ENCODE measurements at places on chromosomes 1 and 21.

DNA sequence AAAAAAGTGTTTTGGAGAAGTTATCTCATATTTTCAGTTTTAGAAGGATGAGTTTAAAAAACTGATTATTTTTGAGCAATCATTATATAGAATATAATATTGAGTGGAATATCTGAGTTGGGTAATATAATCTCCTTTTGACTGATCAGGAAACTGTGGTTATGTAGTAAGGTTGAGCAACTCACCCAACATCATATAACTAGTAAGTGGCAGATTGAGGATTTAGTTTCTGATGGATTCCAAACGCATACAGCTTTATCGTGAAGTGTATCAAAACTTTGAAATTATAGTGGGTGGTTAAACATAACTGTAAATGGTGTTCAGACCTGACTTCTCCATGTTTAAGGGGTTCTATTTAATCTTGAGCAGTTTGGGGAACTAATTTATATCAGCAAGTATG, 98.6 kb downstream of the OLFM3 start:
- DNase-seq, result no peak

DNA sequence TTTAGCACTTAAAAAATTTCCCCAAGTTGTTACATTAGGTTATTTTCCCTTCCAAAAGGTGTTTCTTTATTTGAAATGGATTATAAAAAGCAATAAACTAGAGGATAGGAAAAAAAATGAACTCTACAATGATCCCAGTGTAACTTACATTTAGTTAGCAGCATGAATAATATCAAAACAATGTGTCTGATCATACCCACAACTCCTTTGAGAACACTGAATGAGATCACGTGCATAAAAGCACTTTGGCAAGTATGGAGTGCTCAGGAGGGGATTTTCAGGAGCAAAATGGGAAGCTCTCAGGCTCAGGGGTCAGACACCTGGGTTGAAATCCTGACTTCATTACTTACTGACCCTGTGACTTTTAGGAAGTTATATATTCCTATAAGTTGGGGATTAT, 369.7 kb upstream of the PROX1 start:
- DNase-seq, result no peak

DNA sequence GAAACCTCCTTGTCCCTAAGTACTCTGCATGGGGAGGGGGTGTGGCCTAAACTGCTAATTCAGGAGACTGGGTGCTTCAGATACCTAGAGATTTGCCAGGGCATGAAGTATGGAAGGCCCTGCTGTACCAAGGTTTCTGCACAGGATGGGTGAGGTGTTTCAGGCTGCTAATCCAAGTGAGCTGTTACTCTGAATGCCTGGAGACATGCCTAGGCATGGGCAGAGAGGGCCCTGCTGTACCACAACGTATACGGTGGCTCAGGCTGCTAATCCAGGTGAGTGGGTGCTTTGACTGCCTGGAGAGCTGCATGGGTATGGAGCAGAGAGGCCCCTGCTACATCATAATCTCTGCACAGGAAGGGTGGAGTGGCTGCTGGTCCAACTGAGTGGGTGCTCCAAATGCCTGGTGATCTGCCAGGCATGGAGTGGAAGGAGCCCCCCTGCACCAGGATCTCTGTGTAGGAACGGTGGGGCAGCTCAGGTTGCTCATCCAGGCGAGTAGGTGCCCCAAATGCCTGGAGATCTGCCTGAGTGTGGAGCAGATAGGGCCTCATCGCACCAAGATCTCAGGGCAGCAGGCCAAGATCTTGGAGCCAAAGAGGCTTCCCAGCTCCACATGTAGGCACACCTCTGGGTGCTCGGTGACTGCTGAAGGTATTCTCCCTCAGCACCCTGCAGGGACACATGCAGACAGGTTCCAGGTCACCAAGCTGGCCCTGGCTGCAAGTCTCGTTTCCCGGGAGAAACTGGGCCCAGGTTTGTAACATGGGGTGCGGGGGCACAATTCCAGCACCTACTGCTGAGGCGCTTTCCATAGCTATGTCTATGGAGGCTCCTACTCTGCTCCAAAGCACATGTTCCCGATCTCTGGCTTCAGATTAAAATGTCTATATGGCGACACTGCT, 252.5 kb upstream of the PLXNA2 start:
- DNase-seq, result no peak

DNA sequence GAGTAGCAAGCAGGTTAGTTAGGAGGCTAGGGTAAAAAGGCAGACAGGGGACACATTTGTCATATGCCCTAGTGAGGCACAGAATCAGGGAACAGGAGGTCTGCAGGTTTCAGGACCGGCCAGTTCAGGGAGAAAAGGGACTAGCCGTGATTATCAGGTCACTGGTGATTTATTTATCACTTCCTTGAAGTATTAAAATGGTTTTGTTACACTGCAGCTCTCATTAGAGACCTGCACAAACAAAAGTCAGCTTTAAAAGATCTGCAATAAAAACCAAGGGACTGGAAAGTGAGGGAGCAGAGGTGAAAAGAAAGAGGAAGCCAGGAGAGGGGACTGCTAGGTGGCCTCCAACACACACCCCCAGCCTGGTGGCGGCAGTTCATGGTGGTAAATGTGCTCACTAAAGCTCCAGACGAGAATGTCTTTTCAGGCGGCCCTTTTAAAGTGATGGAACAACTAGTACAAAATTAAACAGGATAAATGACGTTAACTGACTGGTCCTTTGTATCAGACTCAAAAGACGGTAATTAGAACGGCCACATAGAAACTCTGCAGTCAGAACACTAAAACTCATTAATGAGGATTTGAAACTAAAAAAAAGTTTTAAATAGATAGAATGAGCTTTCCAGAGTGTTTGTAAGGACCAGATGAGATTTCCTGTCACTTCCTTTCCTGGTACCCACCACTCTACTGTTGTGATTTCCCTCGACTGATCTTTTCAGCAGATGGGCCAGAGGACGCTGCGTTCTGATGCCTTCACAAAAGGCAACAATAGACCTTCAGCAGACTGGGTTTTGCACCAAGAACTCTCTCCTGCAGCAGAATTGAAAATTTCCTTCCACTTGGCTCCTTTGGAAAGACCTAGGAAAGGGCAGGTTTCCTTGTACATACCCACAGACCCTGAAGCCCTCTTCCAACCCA, 136.8 kb downstream of the NTPCR start:
- no peak for DNase-seq

DNA sequence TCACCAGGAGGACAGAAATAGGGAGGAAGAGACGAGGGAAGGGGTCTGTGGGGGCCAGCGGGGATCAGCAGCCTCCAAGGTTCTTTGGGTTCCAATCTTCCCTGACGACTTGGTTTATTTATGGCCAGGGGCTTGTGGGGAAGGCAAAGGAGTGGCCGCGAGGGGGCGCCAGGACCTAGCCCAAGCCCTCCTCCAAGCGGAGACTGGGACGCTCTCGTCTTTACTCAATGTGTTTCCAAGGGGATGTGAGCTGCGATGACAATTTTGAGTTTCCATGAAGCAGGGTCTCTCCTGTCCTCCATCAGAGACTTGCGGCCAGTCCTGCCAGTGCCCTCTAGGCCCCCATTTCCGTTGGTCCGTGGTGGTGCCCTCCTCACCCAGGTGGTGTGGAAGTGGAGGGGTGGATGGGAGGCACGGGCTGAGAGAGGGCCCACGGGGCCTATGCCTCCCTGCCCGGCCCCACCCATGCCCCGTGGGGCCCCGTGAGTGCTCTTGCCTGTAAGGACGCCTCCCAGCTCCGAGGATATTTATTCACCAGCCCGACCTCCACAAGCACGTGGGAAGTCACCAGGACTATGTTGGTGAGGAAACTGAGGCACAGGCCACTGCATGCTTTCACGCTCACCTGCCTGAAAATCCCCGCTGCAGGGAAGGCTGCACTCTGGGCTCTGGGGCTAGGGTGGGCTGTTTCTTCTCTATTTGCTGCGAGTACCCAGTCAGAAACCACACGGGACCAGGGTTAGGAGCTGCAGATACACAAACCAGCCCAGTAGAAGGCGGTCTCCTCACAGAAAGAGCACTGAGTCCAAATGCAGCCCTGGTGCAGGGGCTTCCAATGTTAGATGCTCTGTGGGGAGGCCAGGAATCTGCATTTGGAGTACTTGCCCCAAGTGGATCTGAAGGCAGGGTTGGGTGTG, 26.5 kb downstream of the DMRTB1 start:
- DNase-seq, result peak; percentile 32

DNA sequence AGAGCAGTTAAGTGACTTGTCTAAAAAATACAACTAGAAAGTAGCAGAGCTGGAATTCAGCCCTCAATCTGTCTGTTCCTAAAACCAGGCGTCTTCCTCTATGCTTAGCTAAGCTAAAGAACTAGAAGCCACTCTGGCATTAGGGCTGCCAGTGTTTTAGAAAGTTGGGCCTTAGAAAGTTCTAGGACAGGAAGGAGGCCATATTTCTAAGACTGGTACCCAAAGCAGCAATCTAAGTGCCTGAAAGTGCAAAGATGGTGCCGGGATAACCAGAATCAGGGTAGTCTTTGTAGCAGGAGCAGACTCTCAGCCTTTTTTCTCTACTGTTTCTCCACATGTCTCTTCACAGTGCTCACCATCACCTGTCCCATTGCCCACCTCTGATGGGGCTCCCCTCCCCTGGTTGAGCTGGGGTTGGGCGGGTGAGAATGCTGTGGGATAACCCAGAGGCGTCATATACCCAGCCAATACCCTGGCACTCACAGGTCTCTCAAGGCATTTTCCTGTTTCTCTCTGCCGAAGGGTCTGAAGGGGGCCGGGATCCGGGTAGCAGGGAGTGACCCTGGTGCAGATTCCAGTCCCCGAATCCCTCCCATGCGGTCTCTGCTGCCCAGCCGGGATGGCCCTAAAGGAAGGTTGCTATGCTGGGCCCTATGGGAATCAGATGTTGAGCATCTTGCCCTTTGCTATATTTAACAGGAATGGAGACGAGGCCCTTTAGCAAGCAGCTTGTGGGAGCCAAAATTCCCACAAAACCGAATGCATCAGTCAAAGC, 1.1 kb upstream of the RCSD1 start:
- DNase-seq, result no peak

- no peak for DNase-seq
These were observed 16.1 kb downstream of the DONSON start for GRCh38 chr21:33572350-33572749.

DNA sequence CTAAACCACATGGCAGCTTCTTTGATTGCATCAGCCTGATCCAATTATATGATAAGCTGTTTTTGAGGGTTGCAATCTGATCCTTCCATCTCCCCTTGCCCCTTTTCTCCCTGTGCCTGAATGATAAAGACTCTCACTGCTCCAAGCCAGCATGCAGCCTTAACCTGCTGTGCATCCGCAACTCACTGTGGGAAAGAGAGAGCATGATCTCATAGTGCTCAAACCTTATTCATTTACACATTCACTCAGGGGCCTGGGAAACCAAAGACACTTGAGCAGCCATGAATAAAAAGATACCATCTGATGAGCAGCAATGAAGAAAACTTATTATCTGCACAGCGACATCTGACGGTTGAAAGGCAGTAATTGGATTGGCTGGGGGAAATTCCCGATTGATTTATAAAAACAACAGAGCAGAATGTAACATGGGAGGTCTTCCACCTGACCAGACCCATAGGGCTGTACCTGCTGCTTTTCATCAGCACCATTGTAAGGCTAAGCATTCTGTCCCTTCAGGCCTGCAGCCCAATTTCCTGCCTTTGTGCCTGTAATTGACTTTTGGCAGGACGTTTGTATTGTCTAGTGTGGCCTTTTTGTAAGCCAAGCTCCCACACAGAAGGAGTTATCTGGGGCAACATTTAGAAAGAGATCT, 62.5 kb downstream of the KIAA0040 start:
- DNase-seq, result no peak

DNA sequence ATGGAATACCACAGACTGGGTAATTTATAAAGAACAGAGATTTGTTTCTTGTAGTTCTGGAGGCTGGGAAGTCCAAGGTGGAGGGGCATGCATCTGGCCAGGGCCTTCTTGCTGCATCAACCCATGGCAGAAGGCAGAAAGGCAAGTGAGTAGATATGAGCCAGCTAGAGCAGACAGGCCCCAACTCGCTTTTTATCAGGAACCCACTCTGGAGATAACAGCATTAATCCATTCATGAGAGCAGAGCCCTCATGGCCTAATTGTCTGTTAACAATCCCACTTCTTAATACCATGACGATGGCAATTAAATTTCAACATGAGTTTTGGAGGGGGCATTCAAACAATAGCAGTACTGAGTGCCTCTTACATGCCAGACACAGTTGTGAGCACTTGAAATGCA, 87.2 kb upstream of the SOX13 start:
- DNase-seq, result no peak

GRCh38 chr1:35350872-35351271, 82.4 kb downstream of the ZMYM4 start:
- no peak for DNase-seq

GRCh38 chr1:40861224-40862003, 749 bp downstream of the CITED4 start:
- DNase-seq, result no peak

- no peak for DNase-seq
These were observed 1745.3 kb downstream of the MRPL39 start for GRCh38 chr21:23861911-23862504.

GRCh38 chr1:70586046-70586445, 175.0 kb downstream of the CTH start:
- no peak for DNase-seq

GRCh38 chr1:193241132-193241827, 54.9 kb upstream of the B3GALT2 start:
- DNase-seq, result no peak

GRCh38 chr21:14114251-14114650, 96.5 kb downstream of the LIPI start:
- no peak for DNase-seq

GRCh38 chr21:38280867-38281266, 24.1 kb downstream of the KCNJ15 start:
- DNase-seq, result no peak

DNA sequence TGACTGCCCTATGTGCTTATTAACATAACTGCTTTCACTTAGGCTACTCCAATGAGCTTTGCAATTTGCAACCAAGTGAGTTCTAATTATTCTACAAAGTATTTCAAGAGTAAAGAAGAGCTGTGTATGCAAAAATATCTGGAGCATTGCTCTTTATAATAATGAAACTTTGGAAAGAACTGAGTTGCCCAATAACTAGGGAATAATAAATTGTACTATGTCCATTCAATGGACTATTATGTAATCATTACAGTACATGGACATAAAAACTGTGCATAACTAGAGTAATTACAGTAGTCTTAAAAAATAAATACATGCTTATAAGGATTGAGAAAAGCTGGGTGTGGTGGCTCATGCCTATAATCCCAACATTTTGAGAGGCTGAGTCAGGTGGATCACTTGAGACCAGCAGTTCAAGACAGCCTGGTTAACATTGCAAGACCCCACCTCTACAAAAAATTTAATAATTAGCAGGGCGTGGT, 70.3 kb upstream of the JAK1 start:
- no peak for DNase-seq

Data from kidney epithelial cell (primary cell).